IMR-90 (cell line): ENCODE measurements at places on chromosomes 7 and 10.
A peak's percentile ranks its signal among the peaks of the same experiment; 100 is the strongest.

- DNase-seq, result no peak
These were observed 11.5 kb downstream of the FAM131B start for GRCh38 chr7:143351060-143351459.

GRCh38 chr7:100154651-100155491 lies 3.7 kb downstream of the TRAPPC14 start:
- no peak for DNase-seq

GRCh38 chr10:115278294-115278693 lies 185.1 kb downstream of the ATRNL1 start:
- DNase-seq, result no peak

- peak; percentile 62 for DNase-seq
These were observed 987.9 kb downstream of the KCNMA1 start for GRCh38 chr10:76649723-76650127.

DNA sequence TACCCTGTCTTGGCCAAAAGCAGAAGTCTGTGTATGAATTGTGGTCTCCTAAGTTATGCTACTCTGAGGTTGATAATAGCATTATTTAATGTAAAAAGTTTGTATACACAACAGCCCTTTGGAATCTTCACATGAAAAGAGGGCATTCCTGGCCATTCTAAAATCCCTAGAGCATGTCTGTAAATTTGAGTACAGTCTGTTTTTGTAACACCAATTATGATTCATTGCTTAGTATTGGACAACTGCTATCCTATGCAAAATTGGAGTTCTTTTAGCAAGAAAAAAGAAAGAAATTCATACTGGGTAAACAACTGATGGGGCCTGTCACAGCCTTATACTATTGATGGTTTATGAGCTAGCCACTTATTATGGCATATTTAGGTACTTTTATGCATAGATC lies 10.2 kb downstream of the CUTC start:
- DNase-seq, result peak; percentile 43

- no peak for DNase-seq
These were observed 4.0 kb downstream of the GPR15LG start for GRCh38 chr10:84177541-84178141.

GRCh38 chr10:132793871-132794849 lies 8.2 kb upstream of the NKX6-2 start:
- DNase-seq, result no peak
